ENCODE measurements at places on chromosomes 6 and 20. TPM values are rescaled to one million over a fixed set of nuclear protein-coding genes. Genes with fewer than 3 reads are reported as not detected.

Gene HLA-B
- 25.5 TPM for total RNA-seq

Gene KCNK17
- total RNA-seq = not detected

Gene OR2J3
- not detected for total RNA-seq

Gene MARCKS
- total RNA-seq = 12.4 TPM

Gene SFT2D1
- 43.4 TPM for total RNA-seq

Gene KIAA1755
- 0.13 TPM for total RNA-seq

Gene WASF1
- 10.8 TPM for total RNA-seq

All from A549 treated with GW870086 at 1 μM for 4 hours (cell line).